NCI-H69 (cell line): ENCODE measurements at places on chromosomes 7 and 10.

- no peak for DNase-seq
Observed at GRCh38 chr7:98229991-98230745, 18.9 kb downstream of the BHLHA15 start.

GRCh38 chr10:3167611-3168330 is 4.8 kb downstream of the PITRM1 start:
- no peak for DNase-seq

DNA sequence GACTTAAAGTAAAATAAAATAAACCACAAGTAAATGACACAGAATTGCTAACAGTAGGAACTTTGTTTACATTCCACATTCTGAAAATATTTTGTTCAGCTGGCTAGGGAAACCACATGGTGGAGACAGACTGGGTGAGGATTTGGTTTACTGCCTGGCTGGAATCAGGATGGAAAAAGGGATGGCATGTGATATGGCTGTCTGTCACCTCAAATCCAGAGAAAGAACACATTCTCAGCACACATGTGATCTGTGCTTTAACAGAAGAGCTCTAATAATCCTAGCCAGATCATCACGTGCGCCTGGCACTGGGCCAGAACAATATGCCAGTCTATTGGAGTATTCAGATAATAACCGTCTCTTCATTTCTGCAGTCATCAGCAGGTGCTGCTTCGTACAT is 90.9 kb upstream of the PIP4K2A start:
- DNase-seq: peak; percentile 44

GRCh38 chr7:93159490-93159889 is 11.3 kb upstream of the SAMD9L start:
- DNase-seq: no peak

DNA sequence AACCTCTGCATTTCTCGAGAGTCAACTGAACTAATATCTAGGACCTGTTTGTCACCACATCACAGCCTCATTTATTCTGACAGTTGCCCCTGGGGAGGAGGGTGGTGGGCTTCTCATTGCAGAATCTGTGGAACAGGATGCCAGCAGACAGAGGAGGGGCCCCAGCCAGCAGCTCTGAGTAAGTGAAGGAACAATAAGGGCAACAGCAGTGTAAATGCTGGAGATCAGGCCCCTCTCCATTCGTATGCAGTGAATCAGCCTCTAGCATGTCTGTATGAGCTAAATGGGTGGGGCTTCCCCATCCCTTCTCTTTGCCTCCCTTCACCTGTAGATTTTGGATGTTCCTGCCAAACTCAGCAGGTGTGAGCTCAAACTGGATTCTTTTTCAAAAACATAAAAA is 7.7 kb upstream of the CPVL start:
- no peak for DNase-seq

DNA sequence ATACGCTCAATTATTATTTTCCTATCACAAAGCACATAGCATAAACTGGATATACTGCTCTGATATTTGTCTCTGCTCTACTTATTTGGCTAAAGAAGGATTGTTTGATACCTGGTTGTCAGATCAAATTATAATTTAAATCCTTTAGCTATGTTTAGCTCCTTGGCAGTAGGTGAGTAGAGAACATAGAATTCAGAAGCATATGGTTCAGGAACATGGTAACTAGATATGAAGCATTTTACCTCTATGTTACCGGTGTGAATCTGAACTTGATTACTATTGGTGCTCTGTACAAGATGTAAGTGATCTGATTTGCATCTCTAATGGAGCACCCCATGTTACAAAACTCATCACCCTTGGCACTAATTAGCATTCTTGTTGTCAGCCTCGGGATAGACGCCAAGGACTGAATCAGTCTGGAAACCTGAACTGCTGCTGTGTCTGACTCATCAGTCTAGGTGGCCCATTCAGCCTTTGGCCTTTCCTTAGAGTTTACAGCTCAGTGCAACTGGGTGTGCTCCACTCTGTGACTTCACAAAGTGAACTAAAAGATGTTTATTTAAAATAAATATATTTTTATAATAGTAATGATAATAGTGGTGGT is 12.3 kb upstream of the MYPN start:
- DNase-seq: peak; percentile 87

DNA sequence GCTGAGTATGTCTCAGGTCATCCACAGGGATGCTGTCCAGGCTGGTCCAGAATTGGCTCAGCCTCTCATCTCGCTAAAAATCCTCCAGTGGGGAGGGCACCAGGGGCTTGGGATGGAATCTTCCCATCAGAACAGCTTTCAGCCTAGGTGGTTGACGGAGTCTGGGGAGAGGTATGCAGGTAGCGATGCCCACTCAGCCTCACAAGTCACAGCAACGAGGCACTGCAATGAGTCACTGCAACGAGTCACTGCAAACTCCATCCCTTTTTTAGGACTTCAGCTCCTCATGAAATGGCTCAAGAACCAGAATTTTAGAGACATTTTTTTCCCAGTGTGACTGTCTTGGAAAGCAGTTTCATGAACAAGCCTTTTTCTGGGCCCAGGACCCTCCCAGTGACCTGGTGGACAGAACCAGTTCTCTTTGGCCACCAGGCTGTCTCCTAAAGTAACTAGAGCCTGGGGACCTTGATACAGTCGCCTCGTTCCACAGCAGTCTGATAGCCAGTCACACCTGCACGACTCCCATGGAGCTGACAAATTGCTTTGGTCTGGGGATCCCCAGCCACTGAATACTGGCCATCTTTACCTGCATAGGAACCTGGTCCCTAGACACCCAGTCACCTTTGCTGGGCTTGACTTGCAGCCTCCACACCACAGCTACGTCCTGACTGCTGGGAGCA is 41.3 kb upstream of the PPP2R2D start:
- no peak for DNase-seq

- no peak for DNase-seq
Observed at GRCh38 chr10:71980181-71981014, 16.2 kb downstream of the CHST3 start.

GRCh38 chr10:77630507-77630848 is 7.1 kb downstream of the KCNMA1 start:
- no peak for DNase-seq

DNA sequence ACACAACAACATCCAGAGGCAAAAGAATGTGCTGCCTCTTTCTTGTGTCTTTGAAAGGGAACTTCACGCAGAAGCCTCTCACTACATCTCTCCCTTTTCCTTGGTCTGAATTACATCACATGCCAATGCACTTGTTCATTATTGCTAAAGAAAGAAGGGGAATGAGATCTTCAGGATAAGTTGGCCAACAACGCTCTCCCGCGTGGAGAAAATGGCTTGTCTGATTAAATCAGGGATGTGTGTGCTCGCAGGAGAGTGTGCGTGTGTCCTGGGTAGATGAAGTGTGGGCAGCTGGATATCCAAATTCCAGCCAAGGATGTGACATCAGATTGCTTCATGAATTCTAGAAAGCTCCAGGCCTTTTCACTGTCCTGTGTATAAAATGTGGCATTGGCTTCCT is 541.6 kb upstream of the FZD8 start:
- no peak for DNase-seq

DNA sequence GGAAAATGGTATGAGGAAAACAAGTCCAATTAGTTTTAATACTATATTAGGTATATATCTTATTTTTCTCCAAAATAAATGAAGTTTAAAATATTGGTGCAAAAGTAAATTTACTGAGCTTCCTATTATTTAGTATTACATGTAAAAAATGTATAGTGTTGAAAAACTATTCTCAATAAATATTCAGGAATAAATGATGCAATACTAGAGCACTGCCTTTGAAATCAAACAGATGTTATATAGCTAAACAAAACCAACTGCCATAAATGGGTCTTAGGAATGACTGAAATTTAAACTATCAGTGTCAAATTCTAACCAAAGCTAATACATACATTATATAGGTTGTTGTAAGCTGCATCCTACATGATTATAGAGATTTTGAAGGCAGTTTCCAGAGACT is 1434.0 kb upstream of the LRRTM3 start:
- no peak for DNase-seq

GRCh38 chr7:85010306-85010705 is 176.6 kb downstream of the SEMA3D start:
- DNase-seq: peak; percentile 39

DNA sequence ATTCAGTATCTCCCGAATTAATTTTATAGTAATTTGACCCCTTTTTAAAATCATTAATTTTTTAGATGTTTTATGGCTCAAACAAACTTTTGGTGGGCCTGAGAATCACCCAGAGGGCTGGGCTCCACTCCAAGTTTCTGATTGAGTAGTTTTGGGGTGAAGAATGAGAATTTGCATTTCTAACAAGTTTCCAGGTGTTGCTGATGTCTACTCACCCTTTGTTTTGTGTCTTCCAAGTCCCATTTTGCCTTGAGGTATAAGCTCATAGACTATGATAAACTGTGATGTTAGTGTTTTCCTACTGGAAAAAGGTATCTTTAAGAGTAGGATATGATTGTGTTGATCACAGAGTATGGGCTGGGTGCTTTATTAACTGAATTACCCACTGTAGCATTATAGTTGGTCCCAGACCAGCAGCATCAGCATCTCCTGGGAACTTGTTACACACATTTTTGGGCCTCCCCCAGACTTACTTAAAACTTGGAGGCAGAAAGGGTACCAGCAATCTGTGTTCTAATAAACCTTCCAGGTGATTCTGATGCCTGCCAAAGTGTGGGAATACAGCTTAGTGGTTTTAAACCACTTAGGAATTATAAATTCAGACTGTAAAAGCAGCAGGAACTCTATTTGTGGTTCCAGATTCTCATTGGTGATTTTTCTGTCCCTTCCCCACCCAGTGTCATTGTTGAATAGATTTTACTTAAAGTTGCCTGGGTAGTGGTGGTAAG is 19.1 kb downstream of the ZNRF2 start:
- DNase-seq: no peak

DNA sequence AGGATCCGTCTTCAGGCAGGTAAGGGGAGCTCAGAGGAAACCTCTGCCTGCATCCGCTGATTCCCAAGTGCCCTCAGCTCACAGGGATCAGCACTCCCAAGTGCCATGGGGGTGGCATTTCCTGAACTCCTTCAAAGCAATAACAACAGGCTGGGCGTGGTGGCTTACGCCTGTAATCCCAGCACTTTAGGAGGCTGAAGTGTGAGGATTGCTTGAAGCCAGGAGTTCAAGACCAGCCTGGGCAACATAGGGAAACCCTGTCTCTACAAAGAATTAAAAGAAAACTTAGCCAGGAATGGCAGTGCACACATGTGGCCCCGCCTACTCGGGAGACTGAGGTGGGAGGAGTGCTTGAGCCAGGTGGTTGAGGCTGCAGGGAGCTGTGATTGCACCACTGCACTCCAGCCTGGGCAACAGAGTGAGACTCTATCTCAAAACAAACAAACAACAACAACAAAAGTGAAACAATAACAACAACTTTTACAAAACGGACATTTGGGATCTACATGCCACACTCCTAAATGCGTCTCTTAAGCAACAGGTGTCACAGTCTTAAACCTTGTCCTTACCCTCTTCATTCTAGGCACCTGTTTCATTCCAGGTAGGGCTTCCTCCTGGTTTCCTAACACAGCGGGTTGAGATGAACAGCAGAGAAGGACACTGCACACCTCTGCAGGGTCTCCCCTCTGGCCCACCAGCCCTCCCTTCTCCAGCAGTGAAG is 73.8 kb downstream of the PAXIP1 start:
- DNase-seq: no peak

- no peak for DNase-seq
Observed at GRCh38 chr7:133197972-133198544, 54.8 kb upstream of the EXOC4 start.

DNA sequence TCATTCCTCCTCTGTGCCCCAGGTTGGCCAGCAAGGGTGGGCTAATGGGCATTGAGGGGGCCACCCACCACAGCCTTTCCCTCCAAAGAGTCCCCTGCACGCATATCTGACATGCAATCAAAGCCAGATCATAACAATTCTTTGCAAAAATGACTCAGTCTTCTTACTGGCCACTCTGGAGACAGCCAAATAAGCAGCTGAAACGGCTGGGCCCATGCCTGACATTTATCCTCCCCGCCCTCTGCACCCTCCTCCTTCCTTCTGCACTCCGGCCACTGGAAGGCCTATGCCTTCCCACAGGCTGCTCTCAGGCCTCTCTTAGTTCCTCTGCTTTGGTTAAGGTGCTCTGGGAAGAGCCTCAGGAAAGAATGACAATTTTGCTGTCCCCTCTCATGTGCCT is 29.2 kb upstream of the NPFFR1 start:
- no peak for DNase-seq
